ENCODE measurements at places on chromosomes 2 and 18.
A peak's percentile ranks its signal among the peaks of the same experiment; 100 is the strongest.

DNA sequence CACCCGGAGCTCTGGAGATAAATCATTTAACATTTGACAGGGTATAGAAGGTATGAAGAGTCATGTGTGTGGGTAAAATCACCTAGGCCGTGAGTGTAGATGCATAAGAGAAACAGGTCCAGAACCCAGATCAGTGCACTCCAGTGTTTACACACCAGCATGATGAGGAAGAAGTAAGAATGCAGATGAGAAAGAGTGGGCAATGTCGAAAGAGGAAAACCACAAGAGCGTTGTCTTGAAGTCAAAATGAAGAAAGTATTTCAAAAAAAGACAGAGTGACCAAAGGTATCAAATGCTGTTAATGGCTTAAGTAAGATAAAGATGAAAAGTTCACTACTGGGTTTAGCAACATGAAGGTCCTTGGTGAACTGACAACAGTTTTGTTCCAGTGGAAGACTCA is 32.0 kb upstream of the PLB1 start:
- DNase-seq = no peak

DNA sequence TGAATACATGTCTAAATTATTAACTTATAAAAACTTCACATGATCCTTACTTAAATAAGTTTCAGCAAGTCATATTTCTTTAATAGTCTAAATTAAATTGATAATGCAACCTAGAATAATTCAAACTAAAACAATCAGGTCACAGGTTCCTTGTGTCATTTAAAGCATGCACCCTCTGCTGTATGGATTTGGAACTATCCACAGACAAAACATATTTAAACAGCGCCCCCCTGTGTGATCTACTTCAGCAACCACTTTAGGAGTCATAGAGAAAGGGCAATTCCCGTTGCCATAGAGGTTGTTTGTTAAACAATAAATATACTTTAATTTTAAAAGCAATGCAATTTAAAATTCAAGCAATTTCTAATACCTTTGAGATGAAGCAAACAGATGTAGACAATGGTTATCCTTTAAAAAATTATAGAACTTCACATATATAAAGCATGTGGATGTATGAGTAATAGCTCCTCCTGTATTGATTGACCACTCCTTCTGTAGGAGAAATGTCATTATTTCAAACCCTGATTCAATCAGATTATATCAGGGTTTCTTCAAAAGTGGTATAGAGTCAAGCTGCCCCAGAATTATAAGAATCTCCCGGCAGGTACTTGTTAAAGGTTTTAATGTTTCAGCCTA is 21.2 kb downstream of the GRB14 start:
- peak; percentile 25 for DNase-seq

DNA sequence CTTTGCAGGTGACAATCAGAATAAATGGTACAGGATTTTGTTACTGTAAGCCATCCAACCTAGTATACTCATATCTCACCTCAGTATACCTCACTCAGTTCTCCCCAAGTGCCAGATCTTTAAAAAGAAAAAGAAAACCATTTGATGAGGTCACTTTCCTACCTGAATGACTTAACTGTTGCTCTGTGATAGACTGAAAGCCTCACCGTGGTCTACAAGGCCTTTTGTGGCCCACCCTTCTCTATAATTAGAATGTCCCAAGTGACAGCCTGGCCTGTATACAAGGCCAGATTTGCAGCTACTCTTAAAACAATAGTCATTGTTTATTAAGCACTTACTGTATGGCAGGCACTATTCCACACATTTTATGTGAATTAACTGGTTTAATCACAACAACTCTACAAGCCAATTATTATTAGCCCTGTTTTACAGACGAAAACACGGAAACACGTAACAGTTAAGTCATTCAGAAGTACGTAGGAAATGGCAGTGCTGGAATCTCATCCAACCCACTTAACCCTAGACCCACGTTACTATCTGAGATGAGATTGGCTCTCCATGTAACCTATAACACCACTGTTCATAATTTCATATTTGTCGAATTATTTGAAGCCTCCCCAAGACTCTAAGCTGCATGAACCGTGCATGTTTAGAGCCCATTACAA is 28.3 kb downstream of the PKP4 start:
- no peak for DNase-seq

DNA sequence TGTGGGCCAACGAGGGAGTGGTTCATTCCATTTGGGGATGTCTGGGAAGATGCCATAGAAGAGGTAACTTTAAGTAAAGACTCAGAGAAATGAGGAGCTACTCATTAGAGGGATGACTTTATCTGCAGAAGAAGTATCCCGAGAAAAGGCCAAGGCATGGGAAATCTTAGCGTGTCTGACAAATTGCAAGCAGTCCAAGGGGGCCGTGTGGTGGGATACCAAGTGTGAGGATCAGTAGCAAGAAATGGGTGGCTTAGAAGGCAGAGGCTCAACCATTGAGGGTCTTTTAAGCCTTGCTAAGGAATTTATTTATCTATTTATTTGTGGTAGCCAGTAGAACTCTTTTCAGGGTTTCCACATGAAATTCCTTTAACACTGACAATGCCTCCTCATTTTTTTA is 436.4 kb downstream of the RNF144A start:
- no peak for DNase-seq

DNA sequence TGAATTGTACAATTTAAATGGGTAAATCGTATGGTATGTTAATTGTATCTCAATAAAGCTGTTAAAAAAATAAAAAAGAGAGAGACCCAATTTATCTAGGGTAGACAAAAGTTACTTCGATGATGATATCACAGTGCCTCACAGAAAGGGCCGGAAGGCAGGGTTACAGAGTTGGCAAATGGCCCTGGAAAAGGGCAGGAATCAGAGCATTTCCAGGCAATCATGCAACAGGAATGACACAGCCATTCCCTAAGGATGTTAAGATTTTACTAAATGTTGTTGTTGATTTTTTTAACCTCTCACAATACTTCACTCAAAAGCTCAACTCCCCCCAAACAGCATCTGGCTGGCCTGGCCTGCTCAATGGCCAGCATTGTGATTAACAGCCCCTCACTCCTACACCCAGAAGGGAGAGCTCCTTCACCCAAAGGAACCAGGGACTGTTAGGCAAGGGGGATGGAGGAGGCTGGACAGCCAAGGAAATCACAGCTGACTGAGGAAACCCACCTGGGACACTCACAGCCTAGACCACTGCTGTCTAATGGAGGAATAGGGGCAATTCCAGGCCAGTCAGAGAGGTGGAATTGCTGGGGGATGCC is 7.7 kb upstream of the SP100 start:
- DNase-seq = no peak

GRCh38 chr2:81670885-81671284 is 1366.3 kb upstream of the LRRTM1 start:
- no peak for DNase-seq

DNA sequence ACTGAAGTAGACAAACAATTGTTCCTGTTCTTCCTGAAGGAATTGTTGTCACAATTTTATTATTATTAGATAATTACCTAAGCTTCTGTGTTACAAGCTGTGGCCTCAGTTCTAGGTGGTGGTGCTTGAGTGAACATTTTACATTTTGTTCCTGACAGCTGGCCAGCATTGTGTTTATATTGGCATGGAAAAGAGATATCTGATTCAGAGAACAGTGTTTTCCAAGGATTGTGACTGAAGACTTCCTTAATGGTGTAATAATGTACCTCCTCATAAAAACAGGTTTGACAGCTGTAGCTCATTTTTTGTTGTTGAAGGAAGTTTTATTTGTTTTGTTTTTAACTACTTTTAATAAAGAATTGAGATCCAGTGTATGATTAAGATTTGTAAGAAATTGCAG is 95.2 kb downstream of the EPB41L5 start:
- peak; percentile 90 for DNase-seq
